ENCODE measurements at places on chromosomes 11 and 22.

DNA sequence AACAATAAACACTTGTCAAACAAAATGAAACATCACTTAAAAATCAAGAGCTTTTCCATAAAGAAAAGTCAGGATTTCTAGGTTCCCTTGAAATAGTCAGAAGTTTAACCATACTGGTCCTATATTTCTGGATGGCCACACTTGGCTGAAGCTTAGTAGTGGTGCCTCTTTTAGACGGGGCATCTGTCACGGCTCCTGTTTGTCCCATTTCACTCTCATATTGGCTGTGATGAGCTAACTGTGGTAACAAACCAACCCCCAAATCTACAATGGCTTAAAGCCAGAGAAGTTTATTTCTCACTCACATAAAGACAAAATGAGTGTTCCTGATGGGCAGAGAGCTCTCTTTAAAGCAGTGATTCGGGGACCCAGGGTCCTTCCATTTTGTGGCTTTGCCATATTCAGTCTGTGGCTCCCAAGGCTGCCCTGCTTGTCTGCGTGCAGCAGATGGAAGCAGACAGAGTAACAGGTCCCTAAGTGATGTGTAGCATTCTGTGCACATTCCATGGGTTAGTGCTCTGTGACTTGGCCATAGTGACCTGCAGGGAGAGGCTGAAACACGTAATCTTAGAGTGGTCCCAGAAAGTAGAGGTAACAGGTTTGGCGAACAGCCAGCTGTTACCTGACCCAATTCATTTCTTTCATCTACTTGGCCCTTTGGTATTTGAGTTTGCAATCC, 137.4 kb downstream of the HIPK3 start:
- no peaks in the 10 kb centered on the region for H3K27me3 ChIP-seq
- H3K4me1 ChIP-seq: peaks cover 10% of the 10 kb centered on the region
- no peak overlapping the region for H3K27ac ChIP-seq
- ATAC-seq: no peak
- no peak overlapping the region for H3K4me3 ChIP-seq
- no peaks in the 10 kb centered on the region for H3K36me3 ChIP-seq

- no peak overlapping the region for H3K4me3 ChIP-seq
- no peaks in the 10 kb centered on the region for H3K27me3 ChIP-seq
- ATAC-seq: no peak
Measured at GRCh38 chr11:41533761-41534160, 74.3 kb upstream of the LRRC4C start.

- H3K36me3 ChIP-seq: peaks cover 12% of the 10 kb centered on the region
- no peak overlapping the region for H3K27ac ChIP-seq
- H3K4me3 ChIP-seq: no peak overlapping the region
- no peaks in the 10 kb centered on the region for H3K27me3 ChIP-seq
- ATAC-seq: no peak
Measured at GRCh38 chr22:43077121-43077877, 11.9 kb downstream of the TTLL1 start.

DNA sequence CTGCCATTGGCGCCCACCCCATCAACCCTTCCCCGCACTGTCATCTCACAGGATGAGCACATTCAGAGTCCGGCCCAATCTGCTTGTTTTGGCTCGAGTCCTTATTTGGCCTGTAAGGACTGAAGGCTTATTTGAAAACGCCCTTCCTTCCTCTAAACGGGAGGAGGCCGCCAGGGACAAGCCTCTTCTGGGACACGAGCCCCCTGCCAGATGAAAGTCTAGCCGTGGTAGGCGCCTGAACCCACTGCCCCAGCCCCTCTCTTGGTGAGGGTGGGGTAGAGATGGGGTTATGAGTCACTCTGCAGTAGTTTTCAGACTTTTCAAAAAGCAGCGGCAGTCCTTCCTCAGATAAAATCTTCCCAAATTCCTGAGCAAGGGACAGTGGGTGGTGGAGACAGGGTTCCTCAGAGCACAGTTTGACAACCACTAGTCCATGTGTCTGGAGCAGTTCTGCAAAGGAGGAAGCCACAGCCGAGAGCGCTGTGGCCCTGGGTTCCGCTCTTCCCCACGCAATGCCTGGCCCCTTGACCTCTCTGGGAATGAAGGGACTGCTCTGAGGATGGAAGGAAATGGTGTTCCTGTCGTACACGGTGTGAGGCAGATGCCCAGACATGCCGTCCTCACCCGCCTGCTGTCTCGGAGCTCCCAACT, 57.0 kb downstream of the MYH9 start:
- H3K27ac ChIP-seq: peak overlapping the region; percentile 96
- H3K36me3 ChIP-seq: peaks cover 86% of the 10 kb centered on the region
- no peak for ATAC-seq
- no peaks in the 10 kb centered on the region for H3K27me3 ChIP-seq
